T-cell (primary cell): ENCODE measurements at places on chromosomes 12 and 14.

DNA sequence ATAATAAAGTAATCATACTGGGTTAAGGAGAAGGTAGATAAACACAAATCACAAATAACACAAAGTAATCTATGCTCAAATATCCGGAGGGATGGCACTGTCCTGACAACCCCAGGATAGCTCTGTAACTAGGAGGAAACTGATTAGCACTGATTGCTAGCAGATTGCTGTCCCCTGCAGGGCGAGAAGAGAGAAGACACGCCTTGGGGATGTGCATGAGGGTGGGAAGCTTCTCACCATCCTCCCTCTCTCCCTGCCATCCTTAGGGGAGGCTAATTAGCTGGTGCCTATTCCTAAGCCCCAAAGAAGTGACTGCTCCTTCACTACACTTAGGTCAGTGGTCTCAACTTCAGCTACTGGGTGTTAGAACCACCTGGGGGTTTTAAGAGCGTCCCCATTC, 27.0 kb upstream of the TMEM260 start:
- H3K4me1 ChIP-seq: no peaks in the 10 kb centered on the region
- DNase-seq: no peak
- no peaks in the 10 kb centered on the region for H3K27me3 ChIP-seq
- no peak overlapping the region for H3K4me3 ChIP-seq
- H3K27ac ChIP-seq: no peak overlapping the region

- no peak overlapping the region for H3K4me3 ChIP-seq
- H3K4me1 ChIP-seq: peaks cover 26% of the 10 kb centered on the region
- no peak overlapping the region for H3K27ac ChIP-seq
- DNase-seq: no peak
Measured at GRCh38 chr12:9779209-9779608, 18.5 kb upstream of the CD69 start.

- H3K27me3 ChIP-seq: no peaks in the 10 kb centered on the region
- H3K4me3 ChIP-seq: no peak overlapping the region
- no peak for DNase-seq
- no peak overlapping the region for H3K27ac ChIP-seq
- no peaks in the 10 kb centered on the region for H3K36me3 ChIP-seq
Measured at GRCh38 chr12:24121911-24122310, 172.4 kb upstream of the SOX5 start.

DNA sequence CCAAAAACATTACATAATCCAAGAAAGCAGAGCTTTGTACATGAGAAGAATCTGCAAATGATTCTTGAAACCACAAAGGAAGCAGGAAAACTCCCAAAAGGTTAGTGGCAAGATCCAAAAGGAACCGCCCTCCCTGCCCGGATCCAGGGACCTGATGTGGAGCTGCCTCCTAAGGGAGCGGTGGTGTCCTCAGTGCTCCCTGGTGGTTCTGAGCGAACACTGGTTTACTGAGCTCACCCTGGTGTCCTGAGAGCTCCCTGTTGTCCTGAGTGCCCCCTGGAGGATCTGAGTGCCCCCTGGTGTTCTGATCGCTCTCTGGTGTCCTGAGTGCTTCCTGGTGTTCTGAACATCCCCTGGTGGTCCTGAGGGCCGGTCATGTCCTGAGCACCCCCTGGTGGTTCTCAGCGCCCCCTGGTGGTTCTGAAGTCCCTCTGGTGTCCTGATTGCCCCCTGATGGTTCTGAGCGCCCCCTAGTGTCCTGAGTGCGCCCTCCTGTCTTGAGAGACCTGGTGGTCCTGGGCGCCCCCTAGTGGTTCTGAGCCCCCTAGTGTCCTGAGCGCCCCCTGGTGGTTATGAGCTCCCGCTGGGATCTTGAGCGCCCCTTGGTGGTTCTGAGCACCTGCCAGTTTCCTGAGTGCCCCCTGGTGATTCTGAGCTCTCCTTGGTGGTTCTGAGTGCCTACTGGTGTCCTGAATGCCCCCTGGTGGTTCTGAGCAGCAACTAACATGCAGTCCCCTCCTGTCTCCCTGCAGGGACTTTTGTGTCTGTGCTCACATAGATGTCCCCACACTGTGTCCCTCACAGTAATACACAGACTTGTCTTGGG, 891.1 kb downstream of the TMEM121 start:
- H3K27me3 ChIP-seq: peaks cover 10% of the 10 kb centered on the region
- H3K4me1 ChIP-seq: peaks cover 7% of the 10 kb centered on the region
- H3K36me3 ChIP-seq: no peaks in the 10 kb centered on the region

DNA sequence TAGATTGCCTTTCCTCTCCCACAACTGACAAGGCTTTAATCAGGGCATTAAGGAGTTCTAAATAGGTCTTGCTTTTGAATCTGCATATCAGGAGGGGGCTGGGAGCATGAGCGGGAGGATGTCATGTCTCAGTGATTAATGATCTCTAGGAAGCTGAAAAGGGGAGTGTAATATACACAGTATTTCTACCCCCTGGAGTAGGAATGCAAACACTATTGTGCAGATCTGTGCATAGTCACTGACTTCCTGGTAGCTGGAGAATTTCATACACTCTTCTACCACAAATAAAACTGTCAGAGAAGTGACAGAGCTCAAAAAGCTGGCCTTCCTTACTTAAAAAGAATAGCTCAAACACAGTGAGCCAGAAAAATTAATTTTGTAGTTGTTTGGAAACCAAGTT, 65.8 kb downstream of the RIC8B start:
- H3K4me3 ChIP-seq: no peak overlapping the region
- no peaks in the 10 kb centered on the region for H3K27me3 ChIP-seq
- H3K4me1 ChIP-seq: no peaks in the 10 kb centered on the region
- DNase-seq: no peak

GRCh38 chr14:34356264-34356654, 105.8 kb downstream of the SPTSSA start:
- no peak overlapping the region for H3K27ac ChIP-seq
- H3K4me1 ChIP-seq: no peaks in the 10 kb centered on the region
- DNase-seq: no peak

GRCh38 chr14:63428486-63428885, 109.8 kb upstream of the GPHB5 start:
- H3K4me3 ChIP-seq: no peak overlapping the region
- no peaks in the 10 kb centered on the region for H3K36me3 ChIP-seq
- H3K4me1 ChIP-seq: no peaks in the 10 kb centered on the region
- DNase-seq: no peak
- H3K27me3 ChIP-seq: no peaks in the 10 kb centered on the region
- H3K27ac ChIP-seq: no peak overlapping the region

DNA sequence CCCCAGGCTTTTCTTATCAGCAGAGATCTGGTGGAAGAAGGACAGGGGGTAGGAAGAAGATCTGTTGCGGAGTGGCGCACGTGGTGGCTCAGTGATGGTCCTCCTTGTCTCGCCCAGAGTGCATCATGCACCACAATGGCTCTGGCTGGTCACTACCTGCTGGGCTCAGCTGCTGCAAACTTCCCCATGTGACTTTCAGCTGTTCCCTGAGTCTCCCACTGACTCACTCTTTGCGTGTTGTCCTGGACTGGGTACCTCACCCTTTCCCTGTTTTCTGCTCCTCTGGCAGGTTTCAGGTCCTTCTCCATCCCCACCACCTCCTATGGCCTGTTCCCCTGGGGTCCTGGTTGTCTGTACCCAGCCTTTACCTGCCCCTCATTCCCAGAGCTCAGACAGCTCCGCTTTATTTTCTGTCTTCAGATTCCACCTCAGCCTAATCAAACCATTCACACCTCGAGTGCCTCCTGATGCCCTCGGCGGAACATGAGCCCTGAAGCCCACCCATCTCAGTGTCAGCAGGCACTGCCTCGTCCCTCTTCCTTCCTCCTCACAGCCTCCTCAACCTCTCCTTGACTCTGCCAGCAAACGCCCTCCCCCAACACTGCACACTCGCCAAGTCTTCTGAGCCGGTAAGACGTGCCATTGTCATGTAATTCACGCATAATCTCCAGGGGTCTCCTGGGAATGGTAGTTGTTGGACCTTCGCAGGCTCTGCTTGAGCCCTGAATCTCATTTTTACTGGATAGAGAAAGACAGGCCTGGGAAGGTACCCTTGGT, 1.8 kb downstream of the C1R start:
- DNase-seq: no peak
- H3K27me3 ChIP-seq: no peaks in the 10 kb centered on the region
- H3K27ac ChIP-seq: no peak overlapping the region
- no peaks in the 10 kb centered on the region for H3K4me1 ChIP-seq
- no peaks in the 10 kb centered on the region for H3K36me3 ChIP-seq

GRCh38 chr12:113439606-113440030, 17.4 kb downstream of the SDSL start:
- H3K36me3 ChIP-seq: no peaks in the 10 kb centered on the region
- H3K4me3 ChIP-seq: no peak overlapping the region
- no peak for DNase-seq
- no peaks in the 10 kb centered on the region for H3K4me1 ChIP-seq
- H3K27ac ChIP-seq: no peak overlapping the region
- no peaks in the 10 kb centered on the region for H3K27me3 ChIP-seq
